ENCODE measurements at places on chromosomes 4 and X.

GRCh38 chrX:41293269-41293668 lies 40.7 kb upstream of the DDX3X start:
- no peak for DNase-seq

- DNase-seq, result no peak
Measured at GRCh38 chr4:57048590-57049304, 61.4 kb downstream of the IGFBP7 start.

DNA sequence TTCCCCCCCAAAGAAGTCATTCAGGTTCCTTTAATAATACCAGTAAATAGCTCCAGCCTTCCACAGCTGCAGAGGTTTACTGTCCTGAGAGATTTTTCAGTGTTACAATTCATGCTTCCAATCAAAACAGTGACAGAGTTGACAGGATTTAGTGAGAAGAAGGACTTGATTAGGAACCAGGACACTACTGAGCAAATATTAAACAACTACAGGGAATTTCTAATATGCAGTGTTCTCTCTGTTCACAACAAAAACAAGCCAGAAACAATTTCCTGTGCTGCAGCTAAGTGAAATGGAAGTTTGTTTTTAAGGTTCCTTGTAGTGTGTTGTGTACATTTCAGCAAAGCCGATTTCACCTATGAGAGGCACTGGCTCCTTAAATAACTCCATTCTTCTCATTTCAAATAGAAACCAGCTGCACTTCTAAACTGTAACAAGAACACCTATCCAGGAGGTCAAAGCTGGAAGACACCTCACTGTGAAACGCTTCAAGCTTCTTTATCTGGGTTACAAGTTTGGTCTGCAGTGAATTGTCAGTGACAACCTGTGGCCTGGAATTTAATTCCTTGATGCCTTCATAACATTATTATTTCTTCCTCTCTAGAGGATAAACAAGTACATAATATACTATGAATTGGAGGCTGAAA lies 149.3 kb downstream of the RASL11B start:
- no peak for DNase-seq

- DNase-seq, result no peak
Measured at GRCh38 chrX:139930916-139931645, 1.8 kb downstream of the ATP11C start.

- DNase-seq, result no peak
Measured at GRCh38 chr4:48015678-48016077, 803 bp downstream of the CNGA1 start.

DNA sequence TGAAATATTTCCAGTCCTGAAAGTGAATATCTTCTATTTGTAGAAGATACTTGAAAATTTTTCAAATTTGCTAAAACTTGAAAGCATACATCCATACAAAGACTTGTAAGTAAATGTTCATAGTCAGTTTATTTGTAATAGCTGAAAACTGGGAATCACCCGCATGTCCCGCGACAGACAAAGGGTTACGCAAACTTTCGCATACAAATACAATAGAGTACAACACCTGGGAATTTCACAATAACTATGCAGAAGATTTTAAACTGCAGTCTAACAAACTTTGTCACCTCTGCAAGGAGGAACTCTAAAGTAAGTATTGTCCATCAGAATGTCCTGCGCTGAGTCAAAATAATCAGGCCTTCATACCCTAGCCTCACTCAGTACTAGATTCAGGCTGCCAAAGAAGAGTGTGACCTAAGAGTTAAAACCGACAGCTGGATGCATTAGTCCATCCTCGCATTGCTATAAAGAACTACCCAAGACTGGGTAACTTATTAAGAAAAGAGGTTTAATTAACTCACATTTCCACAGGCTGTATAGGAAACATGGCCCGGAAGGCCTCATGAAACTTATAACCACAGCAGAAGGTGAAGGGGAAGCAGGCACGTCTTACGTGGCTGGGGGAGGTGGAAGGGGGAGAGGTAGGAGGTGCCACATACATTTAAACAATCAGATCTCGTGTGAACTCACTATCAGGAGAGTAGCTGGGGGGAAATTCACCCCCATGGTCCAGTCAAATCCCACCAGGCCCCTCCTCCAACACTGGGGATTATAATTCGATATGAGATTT lies 60.4 kb downstream of the MMRN1 start:
- DNase-seq, result no peak

DNA sequence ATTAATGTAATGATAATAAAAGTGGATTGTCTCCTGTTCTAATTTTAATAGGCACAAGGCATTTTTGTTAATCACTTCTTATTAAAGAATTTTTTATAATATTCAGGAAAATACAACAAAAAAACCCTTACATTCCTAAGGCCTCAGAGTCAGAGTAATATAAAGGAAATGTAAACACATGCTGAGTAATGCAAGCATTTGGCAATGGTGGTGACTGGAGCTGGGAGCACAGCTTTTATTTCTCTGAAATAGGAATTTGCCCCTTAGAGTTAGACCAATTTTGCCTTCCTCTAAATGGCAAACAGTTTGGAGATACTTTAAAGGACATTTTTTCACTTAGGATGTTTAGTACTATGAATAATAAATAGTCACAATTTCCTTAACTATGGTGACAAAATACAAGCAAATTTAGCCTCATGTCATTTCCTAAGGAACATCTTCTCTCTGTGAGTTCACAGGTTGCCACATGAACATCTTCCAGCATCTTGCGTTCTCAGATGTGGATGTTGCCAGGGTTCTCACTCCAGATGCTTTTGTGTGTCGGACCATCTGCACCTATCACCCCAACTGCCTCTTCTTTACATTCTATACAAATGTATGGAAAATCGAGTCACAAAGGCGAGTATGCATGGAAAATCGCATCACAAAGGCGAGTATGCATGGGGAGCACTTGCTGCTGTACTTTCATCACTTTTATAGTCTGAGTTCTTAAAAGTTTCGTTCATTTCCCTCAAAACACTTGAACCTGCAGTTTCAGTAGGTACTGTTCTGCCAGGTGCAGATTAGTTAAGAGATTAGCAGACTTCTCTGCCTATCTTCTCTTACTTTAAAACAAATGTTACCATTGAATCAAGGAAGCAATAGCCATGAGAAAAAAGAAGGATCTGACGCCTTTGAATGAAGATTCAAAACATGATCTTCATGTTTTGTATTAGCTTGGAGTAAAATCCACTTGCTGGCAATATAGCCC lies 15.9 kb upstream of the F11 start:
- DNase-seq, result no peak

DNA sequence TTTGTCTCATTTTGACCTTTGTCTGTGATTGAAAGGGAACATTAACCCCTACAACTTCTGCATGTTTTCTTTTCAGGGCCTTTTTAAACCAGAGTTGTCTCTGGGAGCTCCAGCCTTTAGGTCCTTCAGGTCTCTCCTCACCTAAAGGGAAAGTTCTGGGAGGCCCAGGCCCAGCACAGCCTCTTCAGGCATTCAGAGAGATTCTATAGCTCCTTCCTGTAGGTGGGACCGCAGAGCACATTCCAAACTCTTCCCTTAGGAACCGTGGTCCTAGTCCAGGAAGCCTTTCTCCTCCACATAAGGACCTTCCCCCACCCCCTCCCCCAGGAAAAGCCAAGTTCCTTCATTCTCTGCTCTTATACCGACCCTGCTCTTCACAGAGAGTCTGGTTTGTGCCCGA lies 14.9 kb downstream of the NKX6-1 start:
- no peak for DNase-seq

GRCh38 chr4:138804711-138805110 lies 210.9 kb upstream of the NOCT start:
- DNase-seq, result no peak

DNA sequence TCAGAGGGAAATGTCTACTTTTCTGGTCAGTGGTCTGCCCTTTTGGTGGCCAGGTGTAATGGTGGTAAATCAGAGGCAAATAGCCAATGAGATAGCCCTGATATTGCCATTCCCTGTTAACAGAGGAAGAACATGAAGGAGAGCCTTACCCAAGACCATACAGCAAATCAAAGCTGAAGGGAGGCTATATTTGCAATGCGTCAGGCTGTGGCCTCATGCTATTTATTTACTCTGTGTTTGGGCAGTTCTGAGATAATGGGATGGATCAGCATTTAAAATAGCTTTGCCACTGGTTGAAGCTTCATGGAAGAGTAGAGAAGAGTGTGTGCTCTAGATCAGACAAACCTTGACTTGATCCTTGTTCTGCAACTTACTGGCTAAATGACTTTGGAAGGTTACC lies 73.3 kb upstream of the MAML3 start:
- no peak for DNase-seq

DNA sequence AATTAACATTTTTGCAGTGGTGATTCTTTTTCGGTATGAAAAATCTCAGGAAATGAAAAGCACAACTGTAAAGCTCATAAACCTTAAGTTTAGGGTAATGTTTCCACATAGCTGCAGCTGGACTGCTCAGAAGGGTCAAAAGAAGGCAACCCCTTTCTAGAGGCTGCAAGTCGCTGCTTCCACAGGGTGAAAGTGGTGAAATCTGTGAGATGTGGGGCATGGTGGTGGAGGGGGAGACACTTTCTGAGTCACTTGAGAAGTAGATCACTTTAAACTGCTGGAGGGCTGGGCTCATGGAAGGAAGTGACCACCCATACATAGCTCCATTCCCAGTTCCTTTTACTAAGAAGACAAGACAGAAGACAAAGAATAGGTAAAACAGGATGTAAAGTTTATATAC lies 8.7 kb downstream of the SFRP2 start:
- DNase-seq, result no peak

GRCh38 chr4:147597561-147597960 lies 19.6 kb upstream of the TMEM184C start:
- no peak for DNase-seq

DNA sequence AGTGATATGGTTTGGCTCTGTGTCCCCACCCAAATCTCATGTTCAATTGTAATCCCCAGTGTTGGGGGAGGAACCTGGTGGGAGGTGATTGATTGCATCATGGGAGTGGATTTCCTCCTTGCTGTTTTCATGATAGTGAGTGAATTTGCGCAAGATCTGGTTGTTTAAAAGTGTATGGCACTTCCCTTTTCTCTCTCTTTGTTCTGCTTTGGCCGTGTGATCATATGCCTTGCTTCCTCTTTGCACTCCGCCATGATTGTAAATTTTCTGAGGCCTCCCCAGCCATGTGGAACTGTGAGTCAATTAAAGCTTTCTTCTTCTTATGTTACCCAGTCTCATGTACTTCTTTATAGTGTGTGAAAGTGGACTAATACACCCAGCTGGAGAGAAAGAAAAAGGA lies 113.0 kb upstream of the AADAT start:
- no peak for DNase-seq

GRCh38 chrX:40433160-40433559 lies 147.6 kb upstream of the ATP6AP2 start:
- DNase-seq, result no peak

GRCh38 chr4:137283737-137284136 lies 248.6 kb downstream of the PCDH18 start:
- DNase-seq, result no peak

GRCh38 chrX:12950851-12951594 lies 23.9 kb upstream of the TMSB4X start:
- DNase-seq, result no peak

GRCh38 chrX:19887911-19888879 lies 795 bp upstream of the SH3KBP1 start:
- no peak for DNase-seq

DNA sequence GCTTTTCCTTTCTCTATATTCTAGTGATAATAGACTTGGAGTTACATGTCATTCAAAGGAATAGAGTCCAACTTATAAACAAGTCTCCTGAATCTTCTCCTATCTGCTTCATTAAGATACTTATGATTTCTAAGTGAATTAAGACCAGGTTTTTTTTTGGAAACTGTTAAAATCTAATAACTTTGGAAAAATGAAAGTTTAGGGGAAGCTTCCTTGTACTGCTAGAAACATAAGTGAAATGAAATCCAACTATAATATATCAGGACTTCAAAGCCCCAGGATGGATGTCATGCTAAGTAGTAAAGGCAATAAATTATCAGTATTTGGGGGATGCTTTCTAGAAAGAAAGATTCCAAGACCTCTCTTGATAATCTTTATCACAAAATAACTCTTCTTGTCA lies 24.8 kb downstream of the GRIA2 start:
- no peak for DNase-seq

GRCh38 chr4:87540146-87541058 lies 11.2 kb upstream of the SPARCL1 start:
- DNase-seq, result no peak

- no peak for DNase-seq
Measured at GRCh38 chr4:41358647-41359421, 102.1 kb downstream of the UCHL1 start.

GRCh38 chrX:131917588-131917987 lies 105.5 kb upstream of the STK26 start:
- no peak for DNase-seq

- no peak for DNase-seq
Measured at GRCh38 chr4:53840643-53841042, 223.8 kb downstream of the CHIC2 start.

- DNase-seq, result no peak
Measured at GRCh38 chrX:120304256-120304655, 7.0 kb downstream of the TMEM255A start.

GRCh38 chrX:112645774-112646173 lies 34.0 kb downstream of the LHFPL1 start:
- DNase-seq, result no peak

- DNase-seq, result no peak
Measured at GRCh38 chrX:38805432-38806389, 4.5 kb downstream of the MID1IP1 start.

- DNase-seq, result no peak
Measured at GRCh38 chr4:48110452-48110978, 23.5 kb downstream of the TXK start.

DNA sequence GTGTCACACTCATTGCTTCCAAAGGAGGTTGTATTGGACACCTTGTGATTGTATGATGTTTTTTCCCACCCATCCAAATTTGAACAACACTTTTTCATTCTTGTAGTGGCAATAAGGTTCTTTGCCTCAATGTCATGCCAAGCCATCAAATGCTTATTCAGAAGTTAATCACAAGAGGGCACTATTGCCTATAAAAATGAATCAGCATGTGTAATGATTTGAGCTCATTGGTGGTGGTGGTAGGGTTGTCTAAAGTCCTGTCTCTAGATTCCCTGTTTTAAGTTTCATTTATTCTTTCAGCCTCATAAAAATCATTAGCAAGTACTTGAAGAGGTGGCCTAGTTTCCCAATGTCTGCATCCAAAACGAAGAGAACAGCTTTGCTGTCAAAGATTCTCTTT lies 37.0 kb downstream of the IRS4 start:
- no peak for DNase-seq

DNA sequence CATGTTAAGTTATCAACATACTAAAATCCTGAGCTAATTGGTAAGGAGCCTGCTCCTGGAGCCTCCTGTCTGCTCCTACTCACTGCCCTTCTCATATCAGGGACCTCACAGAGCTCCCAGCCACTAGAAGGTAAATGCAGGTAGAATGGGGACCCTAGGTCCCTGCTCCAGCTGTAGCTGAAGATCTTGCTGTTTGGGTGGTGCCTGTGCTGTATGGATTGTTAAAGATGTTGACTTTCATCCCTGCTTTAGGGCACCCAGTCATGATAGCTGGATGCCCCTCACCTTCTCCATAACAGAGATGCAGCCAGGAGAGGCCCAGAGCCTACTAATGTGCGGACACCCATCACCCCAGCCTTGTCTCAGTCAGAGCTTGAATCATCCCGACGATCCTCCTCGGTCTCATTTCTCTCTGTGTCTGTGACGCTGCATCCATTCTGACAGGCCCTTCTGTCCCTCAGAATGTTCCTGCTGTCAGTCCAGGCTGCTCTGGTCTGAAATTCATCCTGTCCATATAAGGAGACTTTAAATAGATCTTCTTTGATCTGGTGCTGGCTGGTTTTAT lies 341.7 kb upstream of the GATB start:
- no peak for DNase-seq

GRCh38 chrX:74408304-74408703 lies 13.0 kb upstream of the SLC16A2 start:
- no peak for DNase-seq
